CD4-positive, alpha-beta T cell treated with Interleukin-6 at 100 ng/mL for 8 hours (primary cell): ENCODE measurements at places on chromosomes 12 and 14.
A peak's percentile ranks its signal among the peaks of the same experiment; 100 is the strongest.

GRCh38 chr14:88995437-88996198 lies 171.2 kb downstream of the TTC8 start:
- no peak for DNase-seq

GRCh38 chr12:81644503-81644902 lies 114.6 kb downstream of the PPFIA2 start:
- peak; percentile 28 for DNase-seq

GRCh38 chr12:107231303-107231702 lies 138.0 kb upstream of the CRY1 start:
- no peak for DNase-seq

- DNase-seq, result no peak
These were observed 95.1 kb upstream of the NRXN3 start for GRCh38 chr14:78075033-78075432.

DNA sequence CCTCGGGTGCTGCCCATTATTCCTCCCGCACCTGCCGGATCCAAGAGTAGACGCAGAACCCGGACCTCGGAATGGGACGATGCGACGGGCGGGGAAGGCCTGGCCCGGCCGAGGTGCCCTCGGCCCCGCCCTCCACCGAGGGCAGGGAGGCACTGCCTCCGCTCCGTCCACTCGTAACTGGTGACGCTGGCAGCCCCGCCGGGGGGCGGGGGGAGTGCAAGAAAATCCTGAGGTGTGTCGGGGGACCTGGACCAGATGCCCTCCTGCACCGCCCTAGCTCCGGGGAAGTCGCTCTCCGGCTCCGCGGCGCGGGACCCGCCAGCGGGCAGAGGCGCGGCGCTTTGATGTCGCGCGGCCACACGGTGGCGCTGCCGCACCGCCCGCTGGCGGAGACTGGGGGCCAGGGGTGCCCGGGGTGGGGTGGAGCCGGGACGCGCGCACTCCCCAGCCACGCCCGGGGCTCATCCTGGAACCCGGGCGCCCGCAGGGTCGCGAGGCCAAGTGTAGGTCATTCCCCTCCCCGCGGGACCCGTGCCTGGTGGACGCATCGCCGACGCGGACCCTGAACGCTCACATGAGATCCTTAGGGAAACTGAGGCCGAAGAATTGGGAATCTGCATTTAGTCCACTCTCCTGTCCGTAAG lies 202.8 kb downstream of the TTC8 start:
- DNase-seq, result peak; percentile 38

- DNase-seq, result no peak
These were observed 91.4 kb downstream of the CDK17 start for GRCh38 chr12:96308881-96309280.

DNA sequence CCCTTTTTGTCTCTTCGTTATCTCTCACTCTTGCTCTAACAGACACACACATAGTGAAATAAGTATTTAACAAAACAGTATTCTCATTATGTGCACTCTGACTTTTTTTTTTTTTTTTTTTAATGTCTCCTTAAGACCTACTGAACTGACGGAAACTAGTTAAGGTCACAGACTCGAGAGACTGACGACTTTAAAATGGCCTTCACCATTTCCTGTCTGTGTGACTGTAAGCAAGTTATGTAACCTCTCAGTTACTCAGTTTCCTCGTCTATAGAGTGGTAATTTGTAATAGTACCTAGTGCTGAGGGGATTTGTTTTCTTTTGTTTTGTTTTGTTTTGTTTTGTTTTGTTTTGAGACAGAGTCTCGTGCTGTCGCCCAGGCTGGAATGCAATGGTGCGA lies 284.8 kb downstream of the FBXL14 start:
- no peak for DNase-seq

- DNase-seq, result no peak
These were observed 87.7 kb downstream of the ADGRD1 start for GRCh38 chr12:131041216-131041967.

- DNase-seq, result no peak
These were observed 22.9 kb upstream of the LTBP2 start for GRCh38 chr14:74634964-74635363.

DNA sequence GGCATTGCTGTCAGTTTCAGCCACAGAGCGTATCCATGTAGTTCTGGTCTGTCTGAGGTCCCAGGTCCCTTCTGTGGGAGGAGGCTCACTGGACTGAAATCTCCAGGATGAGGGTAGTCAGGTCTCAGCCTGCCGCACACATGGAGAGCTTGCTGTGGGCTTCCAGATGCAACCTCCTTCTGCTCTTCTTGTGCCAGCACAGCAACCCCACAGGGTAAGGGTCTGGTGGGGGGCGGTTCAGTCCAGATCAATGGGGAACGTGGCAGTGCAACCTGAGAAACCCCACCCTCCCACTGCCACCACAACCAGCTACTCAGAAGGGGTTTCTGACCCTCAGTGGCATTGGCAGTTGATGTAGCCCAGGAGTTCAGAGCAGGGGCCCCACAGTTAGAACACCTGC lies 61.2 kb downstream of the BEGAIN start:
- no peak for DNase-seq

DNA sequence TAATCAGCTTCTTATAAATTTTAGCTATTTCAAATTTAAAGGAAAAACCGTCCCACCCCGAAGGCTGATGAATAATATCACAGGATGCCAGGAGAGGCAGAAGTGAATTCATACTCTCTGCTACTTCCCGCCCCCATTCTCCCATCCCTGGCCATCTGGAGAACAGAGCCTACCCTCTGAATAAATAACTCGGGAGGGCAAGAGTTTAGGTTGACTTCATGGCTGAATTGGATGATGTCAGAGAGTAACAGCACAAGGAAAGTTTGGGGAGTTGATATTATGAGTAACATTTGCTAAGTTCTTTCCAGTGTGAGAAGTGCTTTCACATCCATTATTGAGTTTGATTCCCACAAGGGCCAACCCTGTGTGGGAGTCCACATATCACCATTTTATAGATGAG lies 241.6 kb downstream of the EGLN3 start:
- DNase-seq, result no peak

DNA sequence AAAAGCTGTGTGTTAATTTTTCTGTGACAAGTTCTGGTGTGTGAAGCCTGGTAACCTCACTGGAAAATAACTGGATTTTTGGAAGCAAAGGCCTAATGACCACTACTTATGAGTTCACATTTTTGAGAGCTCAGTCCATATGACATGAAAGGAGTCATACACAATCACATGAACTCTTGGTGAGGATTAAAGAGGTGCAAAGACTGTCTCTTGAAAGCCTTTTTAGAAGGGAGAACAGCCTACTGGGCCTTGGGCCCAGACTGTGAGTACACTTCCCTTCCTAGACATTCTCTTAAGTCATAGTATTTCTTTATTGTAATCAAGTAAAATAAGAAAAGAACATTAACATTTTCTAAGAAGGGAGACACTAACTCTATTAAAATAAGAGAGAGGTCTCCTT lies 176.1 kb downstream of the BCAT1 start:
- no peak for DNase-seq

- no peak for DNase-seq
These were observed 110.7 kb downstream of the WIF1 start for GRCh38 chr12:65010437-65010836.

DNA sequence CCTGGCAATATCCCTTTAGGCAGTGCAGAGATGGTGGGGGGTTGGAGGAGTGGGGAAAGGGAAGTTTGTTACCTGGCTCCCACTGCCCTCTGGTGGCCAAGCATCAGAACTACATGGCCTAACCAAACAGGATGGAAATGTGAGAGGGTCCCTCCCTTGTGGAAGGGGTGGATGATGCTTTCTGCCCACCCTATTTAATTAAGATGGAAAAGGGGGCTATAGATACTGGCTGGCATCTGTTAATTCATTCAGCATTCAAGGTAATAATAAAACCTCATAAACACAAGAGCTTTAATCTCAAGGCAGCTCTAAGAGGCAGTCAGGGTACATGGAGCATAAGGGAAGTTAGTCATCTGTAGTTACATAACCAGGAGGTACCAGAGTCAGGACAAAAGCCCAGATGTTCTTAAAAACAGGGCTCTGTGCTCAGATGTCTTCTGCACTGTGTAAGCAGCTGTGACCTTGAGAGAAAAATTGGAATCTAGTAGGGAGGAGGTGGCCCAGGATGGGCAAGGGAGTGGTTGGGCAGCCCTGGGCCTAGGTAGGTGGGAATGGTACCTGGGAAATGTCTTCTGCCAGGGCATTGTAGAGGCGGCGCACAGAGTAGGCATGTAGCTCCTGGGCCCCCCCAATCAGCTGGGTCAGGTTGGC lies 4.6 kb downstream of the AP1G2 start:
- DNase-seq, result peak; percentile 56

DNA sequence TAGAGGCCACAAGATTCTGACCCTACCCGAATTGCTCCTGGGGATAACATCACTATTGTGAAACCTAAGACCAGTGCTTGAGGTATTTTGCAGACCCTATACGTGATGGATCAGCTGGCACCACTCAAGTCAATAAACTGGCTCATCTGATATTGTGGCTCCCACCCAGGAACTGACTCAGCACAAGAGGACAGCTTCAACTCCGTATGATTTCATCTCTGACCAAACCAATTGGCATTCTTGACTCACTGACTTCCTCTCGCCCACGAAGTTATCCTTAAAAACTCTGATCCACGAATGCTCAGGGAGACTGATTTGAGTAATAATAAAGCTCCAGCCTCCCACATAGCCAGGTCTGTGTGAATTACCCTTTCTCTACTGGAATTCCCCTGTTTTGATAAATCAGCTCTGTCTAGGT lies 1036.1 kb upstream of the TMEM132C start:
- DNase-seq, result no peak

DNA sequence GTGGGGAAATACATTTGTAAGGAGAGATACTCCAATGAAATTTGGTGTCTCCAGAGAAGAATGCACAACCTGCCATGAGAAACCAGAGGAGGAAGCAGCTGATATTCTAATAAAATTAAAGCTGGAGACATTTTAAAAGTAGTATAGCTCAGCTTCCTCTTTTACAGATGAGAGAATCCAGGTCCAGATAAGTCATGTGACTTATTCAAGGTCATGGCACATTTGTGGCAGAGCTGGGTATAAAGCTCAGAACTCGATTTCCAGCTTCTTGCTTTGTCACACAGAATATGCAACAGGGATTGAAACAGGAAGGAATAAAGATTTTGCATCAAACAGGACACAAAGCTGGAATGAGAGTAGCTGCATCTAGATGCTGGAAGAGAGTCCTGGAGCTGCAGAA lies 174.8 kb downstream of the EMP1 start:
- no peak for DNase-seq

DNA sequence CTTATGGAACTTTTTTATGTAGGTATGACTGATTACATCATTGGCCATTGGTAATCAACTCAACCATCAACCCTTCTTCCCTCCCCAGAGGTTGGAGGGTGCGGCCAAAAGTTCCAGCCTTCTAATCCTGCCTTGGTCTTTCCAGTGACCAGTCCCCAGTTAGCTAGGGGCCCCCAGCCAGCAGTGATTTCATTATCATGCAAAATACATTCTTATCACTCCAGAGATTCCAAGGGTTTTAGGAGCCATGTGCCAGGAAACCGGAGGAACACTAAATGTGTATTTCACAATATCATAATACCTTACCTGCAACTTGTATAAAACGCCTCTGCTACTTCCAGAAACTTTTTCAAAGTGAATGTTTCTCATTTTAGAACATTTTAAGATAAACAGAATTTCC lies 181.5 kb upstream of the PELI2 start:
- DNase-seq, result no peak

- peak; percentile 3 for DNase-seq
These were observed 991 bp upstream of the RCOR1 start for GRCh38 chr14:102591372-102591943.

DNA sequence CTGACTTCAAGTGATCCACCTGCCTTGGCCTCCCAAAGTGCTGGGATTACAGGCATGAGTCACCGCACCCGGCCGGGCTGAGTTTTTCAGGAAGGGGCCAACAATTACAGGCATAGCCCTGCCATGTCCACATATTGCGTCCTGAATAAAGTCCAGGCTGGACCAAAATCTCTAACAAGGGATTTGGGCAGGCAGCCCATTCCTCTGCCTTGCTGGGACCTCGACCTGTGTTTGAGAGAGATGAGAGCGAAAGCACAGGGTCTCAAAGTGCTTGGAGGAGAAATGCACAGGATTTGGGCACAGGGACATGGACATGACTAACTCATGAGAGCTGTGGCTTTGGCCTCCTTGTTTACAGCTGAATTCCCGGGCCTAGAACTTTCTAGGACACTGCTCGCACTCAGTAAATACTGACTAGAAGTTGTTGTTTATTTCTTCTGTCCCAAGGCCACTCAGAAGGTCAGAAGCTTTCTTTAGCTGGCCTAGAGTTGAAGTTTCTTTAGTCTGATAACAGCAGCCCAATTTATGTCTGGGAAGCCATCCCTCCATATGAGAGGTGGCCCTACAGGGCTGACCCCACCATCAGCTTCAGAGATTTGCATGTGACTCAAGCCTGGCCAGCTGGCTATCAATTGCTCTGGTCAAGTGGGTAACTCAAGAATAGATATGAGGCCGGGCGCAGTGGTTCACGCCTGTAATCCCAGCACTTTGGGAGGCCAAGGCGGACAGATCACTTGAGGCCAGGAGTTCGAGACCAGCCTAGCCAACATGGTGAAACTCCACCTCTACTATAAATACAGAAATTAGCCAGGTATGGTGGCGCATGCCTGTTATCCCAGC lies 11.7 kb downstream of the CAMKK2 start:
- no peak for DNase-seq

DNA sequence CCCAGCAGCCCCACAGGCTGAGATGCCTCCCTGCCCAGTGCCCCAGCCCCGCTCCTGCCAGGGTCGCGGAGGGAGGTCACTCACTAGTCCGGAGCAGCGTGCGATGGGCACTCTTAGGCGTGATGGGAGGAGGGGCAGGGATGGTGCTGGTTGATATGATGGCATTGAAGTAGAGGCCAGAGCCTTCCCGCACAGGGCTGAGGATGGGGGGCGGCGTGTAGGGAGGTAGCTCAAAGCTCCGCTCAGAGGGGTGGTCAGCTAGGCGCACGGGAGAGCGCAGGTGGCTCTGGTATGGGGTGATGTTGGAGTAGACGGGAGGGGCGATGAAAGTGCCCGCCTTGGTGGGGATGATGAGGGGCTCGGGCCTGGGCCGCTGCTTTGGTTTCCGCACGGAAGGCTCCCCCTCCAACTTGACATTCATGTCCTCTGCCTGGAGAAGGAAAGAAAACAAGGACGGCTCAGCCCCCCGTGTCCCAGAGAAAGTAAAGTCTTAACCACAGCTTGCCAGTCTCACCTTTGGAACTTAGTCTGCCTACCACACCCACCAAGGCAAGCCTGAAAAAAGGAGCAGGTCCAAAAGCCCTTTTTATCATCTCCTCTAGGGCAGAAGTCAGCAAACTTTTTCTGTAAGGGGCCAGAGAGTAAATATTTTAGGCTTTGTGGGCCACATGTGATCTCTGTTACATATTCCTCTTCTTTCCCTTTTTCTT lies 15.5 kb upstream of the PNMA1 start:
- DNase-seq, result no peak

- DNase-seq, result no peak
These were observed 898 bp upstream of the RAB15 start for GRCh38 chr14:64973026-64973442.

GRCh38 chr14:92980866-92981265 lies 57.9 kb downstream of the CHGA start:
- DNase-seq, result no peak

DNA sequence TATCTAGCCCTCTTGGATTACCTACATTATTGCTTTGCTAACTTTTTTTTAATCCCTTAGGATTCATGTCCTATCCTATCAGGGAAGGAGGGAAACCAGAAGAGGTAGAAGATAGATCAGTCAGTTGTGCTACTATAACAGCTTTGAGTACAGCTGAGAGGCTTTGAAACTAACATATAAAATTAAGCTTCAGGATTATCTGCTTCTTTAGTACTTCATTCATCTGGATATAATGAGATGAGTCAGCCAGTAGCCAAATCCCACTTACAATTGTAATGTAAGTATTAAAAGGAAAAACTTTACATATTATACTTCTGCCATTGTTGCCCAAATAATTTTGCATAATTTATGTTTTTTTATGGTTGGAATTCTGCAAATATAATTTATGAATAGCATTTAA lies 33.4 kb upstream of the ANO6 start:
- no peak for DNase-seq
